ENCODE measurements at places on chromosomes 16 and 17.

- no peak for DNase-seq
Measured at GRCh38 chr16:50301626-50302471, 35.5 kb downstream of the ADCY7 start.

DNA sequence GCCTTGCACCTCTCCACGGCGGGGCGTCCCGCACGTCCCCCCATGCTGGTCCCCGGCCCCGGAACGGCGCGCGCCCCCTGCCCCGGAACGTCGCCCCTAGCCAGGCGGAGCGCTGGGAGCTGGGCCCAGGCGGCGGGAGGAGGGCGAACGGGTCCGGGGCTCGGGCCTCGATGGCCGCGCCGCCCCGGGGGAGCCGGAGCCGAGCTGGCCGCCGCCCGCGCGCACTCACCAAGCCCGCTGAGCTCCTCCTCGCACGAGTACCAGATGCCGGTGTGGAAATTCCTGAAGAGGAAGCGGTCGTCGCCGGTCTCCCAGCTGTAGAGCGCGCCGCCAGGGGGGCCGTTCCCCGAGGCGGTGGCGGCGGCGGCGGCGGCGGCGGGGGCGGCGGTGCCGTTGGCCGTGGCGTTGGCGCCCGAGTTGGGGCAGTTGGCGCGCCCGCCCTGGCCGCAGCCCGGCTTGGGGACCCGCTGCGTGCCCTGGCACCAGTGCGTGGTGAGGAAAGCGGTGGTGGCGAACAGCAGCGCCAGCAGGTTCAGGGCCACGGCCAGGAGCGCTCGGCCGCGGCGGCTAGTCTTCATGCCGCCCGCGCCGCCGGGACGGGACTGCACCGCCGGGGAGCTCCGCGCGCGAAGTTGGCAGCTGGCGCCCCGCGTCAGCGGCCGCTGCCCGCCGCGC is 530 bp downstream of the GSG1L start:
- no peak for DNase-seq

- no peak for DNase-seq
Measured at GRCh38 chr16:82329504-82330192, 159.6 kb upstream of the MPHOSPH6 start.

GRCh38 chr16:69406780-69407331 is 17.6 kb upstream of the CYB5B start:
- no peak for DNase-seq

- no peak for DNase-seq
Measured at GRCh38 chr16:89417352-89417751, 73.0 kb downstream of the ANKRD11 start.

GRCh38 chr17:77869041-77869599 is 89.4 kb upstream of the TNRC6C start:
- DNase-seq: no peak

DNA sequence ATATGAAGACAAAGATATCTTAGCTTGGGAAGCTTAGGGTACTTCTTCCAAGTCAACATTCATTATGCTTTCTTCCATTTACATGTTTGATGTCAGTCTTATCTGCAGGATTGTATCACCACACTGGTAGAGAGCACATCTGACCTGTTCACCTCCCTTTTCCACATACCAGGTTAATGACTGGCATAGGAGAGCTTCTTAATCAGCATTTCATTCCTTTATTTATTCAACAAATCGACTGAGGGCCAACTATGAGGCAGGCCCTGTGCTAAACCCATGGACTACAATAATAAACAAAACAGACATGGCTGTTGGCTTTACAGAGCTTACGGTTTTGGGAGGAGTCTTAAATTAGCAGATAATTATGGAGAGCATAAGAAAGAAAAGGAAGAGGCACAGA is 378.1 kb upstream of the CDH11 start:
- DNase-seq: no peak

DNA sequence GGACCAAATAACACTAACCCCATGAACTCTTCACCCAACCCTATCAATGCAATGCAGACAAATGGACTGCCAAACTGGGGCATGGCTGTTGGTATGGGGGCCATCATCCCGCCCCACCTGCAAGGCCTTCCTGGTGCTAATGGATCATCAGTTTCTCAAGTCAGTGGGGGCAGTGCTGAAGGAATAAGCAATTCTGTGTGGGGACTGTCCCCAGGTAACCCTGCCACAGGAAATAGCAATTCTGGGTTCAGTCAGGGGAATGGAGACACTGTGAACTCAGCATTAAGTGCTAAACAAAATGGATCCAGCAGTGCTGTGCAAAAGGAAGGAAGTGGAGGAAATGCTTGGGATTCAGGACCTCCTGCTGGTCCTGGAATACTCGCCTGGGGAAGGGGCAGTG is 78.9 kb downstream of the TMC6 start:
- no peak for DNase-seq

- DNase-seq: no peak
Measured at GRCh38 chr17:49086649-49087048, 45.9 kb upstream of the B4GALNT2 start.

- no peak for DNase-seq
Measured at GRCh38 chr17:66542129-66542966, 239.9 kb downstream of the PRKCA start.

- no peak for DNase-seq
Measured at GRCh38 chr16:64580558-64580957, 541.3 kb downstream of the CDH11 start.

- DNase-seq: no peak
Measured at GRCh38 chr17:34465789-34466188, 102.8 kb upstream of the CCL1 start.

DNA sequence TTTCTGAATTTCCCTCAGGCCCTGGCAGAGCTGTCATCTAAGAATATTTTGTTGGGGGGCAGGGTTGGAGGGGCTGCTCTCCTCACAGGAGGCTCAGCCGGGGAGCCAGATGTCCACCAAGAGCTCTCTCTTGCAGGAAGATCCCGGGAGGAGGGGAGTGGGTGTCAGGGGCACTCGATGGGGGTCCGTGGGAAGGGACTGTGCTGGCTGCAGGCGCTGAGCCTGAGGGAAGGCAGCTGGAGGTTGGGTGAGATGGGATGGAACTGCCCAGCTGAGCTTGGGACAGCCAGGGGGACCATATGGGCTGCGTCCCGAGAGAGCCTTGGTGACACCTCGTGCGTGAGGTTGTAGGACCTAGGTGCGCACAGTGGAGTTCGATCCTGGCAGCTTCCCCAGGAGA is 111.2 kb upstream of the GSE1 start:
- no peak for DNase-seq

DNA sequence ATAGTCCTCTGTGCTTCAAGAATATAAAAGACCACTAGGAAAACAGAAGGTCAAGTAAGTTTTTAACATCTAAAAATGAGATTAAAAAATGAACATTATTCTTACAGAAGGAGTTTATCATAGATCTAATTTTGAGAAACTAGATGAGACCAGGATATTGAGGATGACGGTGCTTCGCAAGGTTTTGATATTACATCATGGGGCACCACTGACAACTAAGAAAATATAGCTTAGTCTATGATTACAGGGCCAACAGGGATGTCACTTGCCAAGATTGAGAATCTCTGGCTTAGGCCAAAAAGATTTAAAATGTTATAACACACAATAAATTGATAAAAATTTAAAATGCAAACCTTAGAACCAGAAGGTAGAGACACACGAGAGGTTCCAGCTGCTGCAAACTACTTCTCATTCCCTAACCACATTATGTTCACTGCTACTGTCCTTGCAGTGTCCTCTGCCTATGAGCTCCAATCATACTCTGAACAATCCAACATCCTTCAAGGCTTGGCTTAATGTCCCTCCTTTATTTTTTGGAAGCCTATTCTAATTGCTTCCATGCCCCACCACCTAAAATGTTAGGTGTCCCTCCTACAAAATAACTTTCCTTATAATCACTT is 33.2 kb downstream of the USP32 start:
- no peak for DNase-seq

GRCh38 chr16:87143661-87144121 is 173.5 kb downstream of the C16orf95 start:
- no peak for DNase-seq

DNA sequence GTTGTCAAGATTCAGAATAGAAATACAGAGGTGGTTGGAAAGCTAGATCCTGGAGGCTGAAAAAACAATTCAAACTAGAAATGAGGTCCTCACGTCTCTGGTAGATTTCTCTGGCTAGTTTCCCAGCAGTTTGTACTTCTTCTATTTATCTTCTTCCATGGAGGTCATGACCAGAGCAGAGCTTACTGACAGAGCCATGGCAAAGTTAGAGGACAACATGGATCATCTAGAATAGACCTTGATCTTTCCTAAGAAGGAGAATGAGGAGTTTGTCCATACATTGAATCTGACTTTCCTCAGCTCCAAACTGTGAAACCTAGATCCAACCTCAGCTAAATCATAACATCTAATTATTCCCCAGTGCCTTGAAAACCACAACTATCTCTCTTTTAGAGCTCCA is 900.8 kb upstream of the GOT2 start:
- DNase-seq: no peak

DNA sequence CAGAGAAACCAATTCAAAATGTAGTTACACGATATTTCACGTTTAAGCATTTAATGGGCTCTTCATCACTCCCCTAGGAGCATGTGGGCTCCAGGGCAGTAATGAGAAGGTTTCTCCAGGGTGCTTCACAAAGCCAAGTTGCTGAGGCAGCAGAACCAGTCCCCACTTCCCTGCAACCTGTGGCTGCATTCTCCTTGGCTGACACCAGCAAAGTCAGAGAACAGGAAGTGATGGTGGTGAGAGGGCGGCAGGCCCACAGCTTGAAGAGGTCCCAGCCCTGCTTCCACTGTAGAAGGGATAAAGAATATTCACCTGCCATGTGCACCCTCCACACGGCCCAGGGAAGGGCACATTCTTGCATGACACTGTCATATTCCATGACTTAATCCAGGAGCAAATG is 133.2 kb downstream of the CBLN1 start:
- DNase-seq: no peak

DNA sequence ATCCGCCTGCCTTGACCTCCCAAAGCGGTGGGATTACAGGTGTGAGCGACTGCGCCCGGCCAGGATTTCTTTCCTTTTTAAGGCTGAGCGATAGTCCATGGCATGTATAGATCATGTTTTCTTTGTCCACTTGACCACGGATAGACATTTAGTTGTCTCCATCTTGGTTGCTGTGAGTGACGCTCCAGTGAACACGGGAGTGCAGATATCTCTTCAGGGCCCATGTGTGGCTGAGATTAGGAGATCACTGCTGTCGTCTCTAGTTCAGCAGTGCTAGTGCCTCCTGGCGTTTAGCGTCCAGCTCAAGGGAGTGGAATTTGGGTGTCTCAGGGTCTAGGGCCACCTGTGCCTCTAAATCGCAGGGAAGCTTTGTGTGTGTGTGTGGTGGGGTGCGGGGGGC is 41.5 kb downstream of the ABCC1 start:
- DNase-seq: no peak

GRCh38 chr16:17324451-17324850 is 146.3 kb downstream of the XYLT1 start:
- no peak for DNase-seq

GRCh38 chr17:60164697-60165096 is 14.9 kb downstream of the CA4 start:
- DNase-seq: no peak

DNA sequence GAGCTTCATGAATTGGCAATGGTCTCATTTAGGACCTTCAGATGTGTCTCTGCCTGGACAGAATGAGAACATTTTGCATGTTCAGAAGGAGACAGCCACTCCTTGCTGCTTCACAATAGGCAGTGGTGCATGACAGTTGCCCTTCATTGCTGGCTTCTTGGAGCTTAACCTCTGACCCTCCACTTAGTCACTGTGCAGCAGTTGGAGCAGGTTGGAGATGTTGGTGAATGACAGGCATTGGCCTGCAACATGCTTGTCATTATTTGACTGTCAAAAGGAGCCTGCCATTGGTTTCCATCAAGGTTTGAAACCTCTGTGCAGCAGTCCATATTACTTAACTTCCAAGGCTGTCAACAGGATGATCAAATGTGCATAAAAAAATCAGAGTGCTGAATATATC is 22.7 kb downstream of the FTO start:
- DNase-seq: no peak

- no peak for DNase-seq
Measured at GRCh38 chr17:74408262-74408661, 23.6 kb upstream of the GPRC5C start.

- no peak for DNase-seq
Measured at GRCh38 chr16:69482410-69482991, 58.1 kb downstream of the CYB5B start.

- no peak for DNase-seq
Measured at GRCh38 chr17:1868090-1868489, 38.3 kb downstream of the RPA1 start.

DNA sequence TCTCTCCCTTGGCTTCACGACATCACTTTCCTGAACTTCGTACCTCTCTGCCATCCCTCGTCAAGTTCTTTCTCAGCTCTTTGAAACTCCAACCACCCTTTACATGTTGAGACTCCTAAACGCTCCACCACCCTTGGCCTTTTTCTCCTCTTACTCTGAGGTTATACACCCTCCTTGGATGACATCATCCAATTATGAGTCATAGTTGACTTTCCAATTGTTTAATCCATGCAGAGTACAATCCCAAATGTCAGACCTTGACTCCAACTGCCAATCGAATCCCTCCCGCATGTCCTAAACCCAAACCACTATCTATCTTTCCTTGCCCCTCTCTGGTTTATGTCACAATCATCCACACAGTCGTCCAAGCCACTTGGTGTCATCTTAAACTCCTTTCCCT is 18.4 kb upstream of the C16orf82 start:
- DNase-seq: no peak

GRCh38 chr16:831571-832413 is 31.3 kb upstream of the GNG13 start:
- DNase-seq: no peak

DNA sequence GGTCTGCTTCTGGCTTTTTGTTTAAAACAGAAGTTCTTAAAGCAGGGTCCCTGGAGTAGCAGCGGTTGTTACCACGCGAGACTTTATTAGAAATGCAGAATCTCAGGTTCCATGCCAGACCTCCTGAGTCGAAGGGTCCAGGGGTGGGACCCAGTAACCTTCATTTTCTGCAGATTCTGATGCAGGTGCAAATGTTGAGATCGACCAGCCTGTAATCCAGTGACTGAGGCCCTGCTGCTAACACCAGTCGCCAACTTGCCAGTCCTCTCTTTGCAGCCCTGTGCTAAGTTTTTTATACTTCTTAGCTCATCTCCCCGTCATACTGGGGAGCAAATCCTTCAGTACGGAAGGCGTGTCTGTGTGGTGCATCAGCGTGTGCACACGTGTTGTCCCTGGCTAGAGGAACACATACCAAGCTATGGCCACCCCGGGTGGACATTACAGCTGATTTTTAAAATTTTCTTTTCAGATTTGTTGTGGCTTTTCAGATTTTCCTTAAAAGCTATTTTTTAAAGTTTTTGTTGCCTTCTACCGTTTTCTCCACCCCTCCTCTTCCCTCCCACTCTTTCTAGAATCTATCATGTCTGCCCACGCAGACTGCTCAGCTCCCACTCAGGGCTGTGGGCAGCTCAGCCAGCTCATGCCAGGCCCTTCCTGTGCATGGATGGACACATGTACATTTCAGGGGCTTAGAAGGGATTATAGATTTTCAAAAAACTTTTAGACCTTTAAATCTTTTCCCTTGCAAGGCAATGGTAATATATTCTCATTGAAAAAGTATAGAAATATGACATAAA is 57.7 kb downstream of the MEAK7 start:
- no peak for DNase-seq

Data from stimulated activated CD4-positive, alpha-beta T cell treated with anti-CD3 and anti-CD28 coated beads, Interleukin-4, amount 100 ng/mL, for 48 hours (primary cell).